Hematopoietic multipotent progenitor cell treated with erythropoietin and hydrocortisone succinate and interleukin-3 and kit ligand, for 17 days (in vitro differentiated cells): ENCODE measurements at places on chromosomes 7 and 10.

DNA sequence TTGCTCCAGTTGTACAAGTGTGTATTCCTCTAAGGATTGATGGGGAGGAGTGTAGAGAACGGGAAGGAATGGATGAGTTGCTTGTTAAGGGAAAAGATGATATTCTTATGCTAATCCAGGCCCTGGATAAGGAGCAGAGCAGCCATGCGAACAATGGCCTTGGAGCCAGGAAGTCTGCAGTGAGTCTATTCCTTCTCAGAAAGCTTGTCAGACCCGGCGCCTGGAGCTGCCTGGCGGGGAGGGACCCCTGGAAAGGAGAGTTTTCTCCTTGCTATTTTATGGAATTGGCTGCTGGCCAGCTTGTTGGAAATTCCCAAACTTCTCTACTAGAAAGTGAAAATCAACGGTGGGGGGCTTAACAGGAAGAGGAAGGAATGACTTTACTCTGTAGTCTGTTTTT is 89.1 kb downstream of the MMRN2 start:
- no peak for DNase-seq

DNA sequence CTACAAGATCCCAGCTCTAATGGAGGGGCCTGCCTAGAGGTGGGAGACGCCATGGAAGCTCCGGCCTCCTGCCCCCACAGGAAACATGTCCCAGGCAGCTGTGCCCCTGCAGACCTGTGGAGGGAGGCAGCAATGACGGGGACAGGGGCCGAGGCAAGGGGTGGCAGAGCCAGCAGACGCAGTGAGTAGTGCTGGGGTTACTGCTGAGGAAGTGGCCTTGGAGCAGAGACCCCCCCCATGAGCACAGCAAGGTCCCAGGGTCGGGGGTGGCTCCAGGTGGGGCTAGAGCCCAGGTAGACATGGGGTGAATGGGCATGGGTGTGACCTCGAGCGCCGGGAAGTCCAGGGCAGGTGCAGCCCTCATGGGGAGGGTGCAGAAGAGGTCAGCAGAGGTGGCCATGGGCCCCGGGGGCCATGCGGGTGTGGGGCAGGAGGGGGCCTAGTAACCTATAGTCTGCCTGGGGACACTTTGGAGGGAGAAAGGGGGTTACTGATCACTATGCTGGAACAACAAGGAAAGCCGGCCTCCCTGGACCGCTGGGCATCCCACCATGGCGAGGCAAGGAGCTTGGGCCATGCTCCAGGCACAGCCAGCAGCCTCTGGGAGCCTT is 45.5 kb downstream of the JAKMIP3 start:
- no peak for DNase-seq

DNA sequence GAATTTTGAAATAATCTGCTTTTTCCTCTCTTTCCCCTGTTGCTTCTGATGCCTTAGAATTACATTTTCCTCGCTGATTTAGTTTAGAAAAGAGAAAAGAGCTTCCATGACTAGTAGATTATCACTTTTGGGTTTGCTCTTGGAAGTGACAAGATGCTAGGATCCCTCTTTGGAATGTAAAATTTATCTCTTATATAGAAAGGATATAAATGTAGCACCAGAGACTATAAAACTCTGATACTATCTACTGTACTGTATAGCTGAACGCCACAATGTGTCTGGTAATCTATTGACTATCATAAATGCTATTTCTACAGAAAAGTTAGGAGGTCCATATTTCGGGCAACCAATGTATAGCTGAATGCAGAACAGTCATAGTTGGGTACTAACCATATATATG is 1.1 kb upstream of the HDAC9 start:
- DNase-seq = no peak

GRCh38 chr7:133723044-133723443 is 404.1 kb upstream of the LRGUK start:
- no peak for DNase-seq

DNA sequence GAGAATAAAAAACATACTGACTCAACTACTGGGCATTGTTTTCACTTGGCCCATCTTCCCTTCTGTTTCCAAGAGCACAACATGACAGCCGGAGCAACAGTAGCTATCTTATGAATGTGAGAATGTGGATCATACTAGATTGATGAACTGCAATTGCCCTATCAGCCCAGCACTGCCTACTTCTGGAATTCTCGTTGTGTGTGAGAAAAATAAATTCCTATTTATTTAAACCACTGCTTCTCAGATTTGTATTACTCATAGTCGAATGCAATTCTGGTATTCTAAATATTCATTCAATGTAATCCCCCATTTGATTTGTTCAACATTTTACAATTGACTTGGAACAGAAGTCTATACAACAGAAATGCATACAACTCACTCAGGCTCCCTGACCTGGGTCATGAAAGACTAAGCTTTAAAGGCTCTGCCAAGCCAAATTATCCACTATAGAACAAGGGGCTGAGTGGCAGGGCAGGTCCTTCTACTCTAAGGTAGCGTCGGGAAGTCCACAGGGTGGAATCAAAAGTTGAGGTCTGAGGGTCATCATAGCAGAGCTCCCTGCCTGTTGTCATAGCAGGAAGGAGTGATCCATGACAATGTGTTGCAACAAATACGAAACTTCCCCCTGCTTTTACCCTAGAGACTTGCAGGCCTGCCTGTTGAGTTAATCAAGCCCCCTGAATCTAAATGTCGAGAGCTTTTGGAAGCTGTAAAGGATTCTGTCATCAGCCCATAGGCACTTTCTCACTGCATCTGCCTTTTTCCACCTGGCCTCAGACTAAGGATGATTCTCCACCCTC is 12.4 kb upstream of the JAZF1 start:
- no peak for DNase-seq

DNA sequence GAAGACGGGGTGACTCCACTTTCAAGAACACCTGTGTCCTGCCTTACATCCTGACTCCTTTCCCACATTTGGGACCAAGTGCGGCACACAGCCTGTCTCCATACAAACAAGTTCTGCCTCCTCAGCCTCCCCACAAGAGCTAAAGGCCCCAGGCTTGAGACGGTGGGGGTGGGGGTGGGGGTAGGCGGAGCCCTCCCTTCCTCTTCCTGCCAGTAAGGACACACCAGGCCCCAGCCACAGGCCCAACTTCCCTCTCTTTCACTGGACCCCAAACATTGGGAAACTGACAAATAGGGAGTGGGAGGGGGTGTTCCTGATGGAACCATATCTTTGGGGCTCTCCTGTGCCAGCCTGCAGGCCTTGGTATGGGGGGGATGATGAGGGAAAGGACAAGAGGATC is 4.6 kb downstream of the CDK5 start:
- DNase-seq = no peak

DNA sequence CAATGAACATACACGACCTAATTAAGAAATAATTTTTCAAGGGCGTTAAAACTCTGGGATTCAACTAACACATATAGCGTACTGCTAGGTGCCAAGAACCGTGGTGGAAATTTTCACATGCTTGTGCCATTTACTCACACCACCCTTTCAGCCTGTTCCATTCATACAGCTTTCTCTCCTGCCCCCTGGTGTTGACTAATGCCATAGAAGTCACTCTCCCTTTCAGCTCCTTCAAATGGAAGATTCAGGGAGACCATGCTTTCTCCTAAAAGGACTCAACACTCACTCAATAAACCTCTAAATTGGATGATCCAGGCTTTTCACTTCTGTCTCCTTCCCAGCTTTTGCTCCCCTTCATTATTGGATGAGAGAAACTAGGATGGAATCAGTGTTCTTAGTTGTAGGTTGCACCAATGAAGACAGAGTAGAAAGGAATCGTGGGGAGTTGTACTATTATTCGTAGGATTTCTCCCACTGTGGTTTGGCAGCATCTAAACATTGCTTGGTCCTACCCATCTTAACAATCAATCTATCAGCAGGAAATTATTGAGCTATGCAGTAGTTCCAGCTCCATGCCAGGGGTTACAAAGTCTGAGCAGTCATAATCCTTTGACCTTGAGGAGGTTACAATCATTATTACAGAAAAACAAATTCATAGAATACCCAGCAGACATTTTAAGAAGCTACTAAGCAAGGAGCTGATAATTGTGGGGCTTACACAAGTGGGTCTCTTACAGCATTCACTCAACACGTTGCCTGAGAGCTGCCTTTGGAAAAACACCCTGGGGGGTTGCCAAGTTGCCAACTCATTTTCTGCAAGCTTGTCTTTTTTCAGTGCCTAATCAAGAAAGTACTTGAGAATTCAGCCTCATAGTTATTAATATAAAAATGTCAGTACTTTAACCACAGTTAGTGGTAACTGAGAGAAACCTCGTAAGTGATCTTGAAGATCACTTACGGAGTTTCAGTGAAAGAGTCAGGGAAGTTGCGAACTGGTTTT is 2.8 kb upstream of the PPP1R3C start:
- DNase-seq = peak; percentile 18
